ENCODE measurements at places on chromosomes 16 and 17. TPM values are rescaled to one million over a fixed set of nuclear protein-coding genes. Genes with fewer than 3 reads are reported as not detected.
A peak's percentile ranks its signal among the peaks of the same experiment; 100 is the strongest.

Gene KRTAP2-2
- not detected for total RNA-seq

Gene TP53TG3F
- total RNA-seq = not detected

Gene ESRP2
- total RNA-seq = 0.30 TPM

Gene TMC6
- total RNA-seq = 4.0 TPM

Gene SLC16A13
- 0.43 TPM for total RNA-seq

DNA sequence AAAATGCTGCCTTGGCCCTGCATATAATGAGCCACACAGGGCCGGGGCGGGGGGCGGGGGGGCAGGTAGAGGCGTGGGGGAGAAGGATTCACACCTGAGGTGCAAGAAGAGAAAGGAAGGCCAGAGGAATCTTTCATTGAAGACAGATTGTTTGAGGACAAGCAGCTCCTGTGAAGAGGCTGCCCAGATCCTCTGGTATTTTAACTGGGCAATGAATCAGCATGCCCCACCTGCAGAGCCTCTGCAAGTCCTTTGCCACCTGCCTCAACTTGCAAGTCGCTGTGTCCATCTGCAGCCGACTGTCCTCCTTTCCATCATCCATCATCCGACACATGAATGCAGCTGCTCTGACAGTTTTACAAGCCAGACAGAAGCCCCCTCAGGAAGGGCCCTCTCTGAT is 1.2 kb upstream of the SOST start:
- DNase-seq = no peak

DNA sequence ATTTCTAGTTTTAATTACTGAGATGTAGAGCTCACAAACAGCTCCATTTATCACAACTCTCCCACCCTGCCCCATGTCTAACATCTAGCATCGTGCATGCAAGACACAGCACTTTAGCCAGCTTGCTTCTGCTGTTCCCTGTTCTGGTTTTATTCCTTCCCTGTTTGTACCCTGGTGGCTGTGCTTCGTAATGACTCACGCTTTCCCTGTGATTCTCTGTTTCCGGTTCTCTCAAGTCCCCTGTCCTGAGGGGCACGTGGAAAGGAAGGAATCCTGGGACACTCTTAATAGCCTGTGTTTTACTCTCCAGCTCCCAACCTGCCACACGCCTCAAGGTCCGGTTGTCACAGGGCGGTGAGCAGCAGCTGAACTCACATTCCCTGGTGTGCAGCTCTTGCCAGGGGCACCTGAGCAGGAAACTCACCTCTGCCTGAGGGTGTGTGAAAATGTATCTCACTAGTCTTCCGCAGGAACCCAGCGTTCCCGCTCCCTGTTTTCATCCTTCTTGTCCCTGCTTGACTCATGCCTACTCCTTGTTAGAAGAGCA is 10.6 kb downstream of the SHISA6 start:
- DNase-seq = peak; percentile 12

- no peak for DNase-seq
These were observed 145.4 kb downstream of the SOX9 start for GRCh38 chr17:72266112-72266775.

GRCh38 chr16:89969741-89970410 is 21.3 kb downstream of the DEF8 start:
- no peak for DNase-seq

DNA sequence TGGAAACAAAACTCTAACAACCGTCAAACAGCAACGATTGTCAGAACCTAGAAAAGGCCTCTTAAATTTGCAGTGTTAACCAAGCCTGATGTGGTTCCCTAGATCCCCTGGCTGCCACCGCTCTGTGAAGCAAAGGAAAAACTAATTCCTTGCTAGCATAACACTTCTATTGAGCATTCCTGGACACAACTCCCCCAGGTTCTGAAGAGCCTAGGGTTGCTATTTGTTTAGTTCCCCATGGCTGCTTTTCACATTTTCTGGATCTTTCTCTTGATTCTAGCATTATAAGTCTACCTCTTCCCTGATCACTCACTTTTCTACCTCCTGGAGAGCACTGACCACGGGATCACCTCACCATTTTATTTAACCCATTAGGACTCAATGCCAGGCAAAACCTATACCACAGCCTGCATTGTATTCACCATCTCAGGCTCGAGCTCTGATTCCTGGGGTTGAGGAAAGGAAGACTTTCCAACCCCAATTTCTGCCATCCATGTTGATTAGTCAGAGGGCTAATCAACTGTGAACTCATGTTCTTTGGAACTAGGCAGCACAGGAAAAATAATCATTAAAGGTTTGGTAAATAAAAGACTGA is 692 bp upstream of the KCNJ16 start:
- no peak for DNase-seq

DNA sequence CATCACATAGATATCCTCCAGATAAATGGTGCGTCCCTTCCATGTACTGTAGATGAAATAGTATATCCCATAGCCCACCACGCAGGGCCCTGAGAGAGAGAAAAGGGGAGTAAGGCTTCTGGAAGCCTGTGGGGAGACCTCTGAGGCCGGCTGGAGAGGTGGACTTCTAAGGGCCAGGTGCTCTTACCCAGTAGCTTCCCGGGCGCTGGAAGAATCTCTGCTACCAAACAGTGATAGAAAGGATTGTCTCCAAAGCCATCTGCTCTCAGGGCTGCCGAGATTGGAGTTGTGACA is 718 bp downstream of the SAT2 start:
- no peak for DNase-seq

- no peak for DNase-seq
These were observed 49.9 kb upstream of the KIFC3 start for GRCh38 chr16:57852189-57852588.

DNA sequence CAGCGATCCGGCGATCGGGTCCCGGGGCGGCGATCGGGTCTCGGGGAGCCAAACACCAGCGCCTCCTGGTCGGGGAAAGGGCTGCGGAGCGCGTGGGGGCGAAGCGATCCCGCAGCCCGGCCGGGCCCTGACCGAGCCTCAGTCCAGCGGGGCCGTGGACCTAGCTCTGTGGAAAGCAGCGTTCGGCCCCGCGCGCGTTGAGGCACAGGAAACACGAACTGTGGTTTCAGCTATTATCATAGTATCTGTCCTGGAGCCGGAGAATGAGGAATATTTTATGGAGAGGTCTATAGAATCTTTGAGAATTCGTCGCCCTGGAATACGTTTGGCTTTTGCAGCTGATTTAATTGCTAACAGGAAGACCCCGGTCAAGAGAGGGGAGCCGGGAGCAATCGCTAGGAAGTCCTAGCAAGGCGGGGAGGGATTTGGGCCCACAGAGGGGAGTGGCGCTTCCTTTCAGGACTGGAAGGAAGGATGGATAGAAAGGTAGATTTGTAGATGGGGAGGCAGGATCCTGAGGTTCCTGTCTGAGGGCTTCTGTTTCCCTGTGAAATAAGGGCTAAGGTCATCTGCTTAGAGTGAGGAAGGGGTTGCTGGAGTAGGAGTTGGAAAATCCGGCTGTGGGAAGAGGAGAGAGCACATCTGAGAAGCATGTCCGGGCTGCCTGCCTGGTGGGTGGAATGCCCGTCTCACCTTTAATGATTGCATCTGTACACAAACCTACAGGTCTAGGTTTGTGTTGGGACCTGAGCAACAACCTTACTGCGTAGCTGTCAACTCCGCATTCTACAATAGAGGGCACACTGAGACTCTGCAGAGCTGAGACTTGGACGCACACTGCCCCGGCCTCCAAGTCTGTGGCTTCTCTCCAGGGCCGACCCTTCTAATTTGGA is 770 bp downstream of the CCNF start:
- no peak for DNase-seq

GRCh38 chr16:78465730-78466129 is 366.3 kb downstream of the WWOX start:
- DNase-seq = no peak

Data from HT1080 (cell line).